Liver (tissue), 10 donors: ENCODE measurements at places on chromosomes 2 and 18.
A peak's percentile ranks its signal among the peaks of the same experiment; 100 is the strongest.

- H3K4me3 ChIP-seq: no peak overlapping the region
- no peaks in the 10 kb centered on the region for H3K36me3 ChIP-seq
Measured at GRCh38 chr2:158041400-158041799, 60.3 kb upstream of the UPP2 start.

GRCh38 chr18:58692422-58693185 is 21.3 kb downstream of the MALT1 start:
- DNase-seq: no peak
- H3K4me3 ChIP-seq: no peak overlapping the region
- no peaks in the 10 kb centered on the region for H3K27me3 ChIP-seq
- no peaks in the 10 kb centered on the region for H3K4me1 ChIP-seq

DNA sequence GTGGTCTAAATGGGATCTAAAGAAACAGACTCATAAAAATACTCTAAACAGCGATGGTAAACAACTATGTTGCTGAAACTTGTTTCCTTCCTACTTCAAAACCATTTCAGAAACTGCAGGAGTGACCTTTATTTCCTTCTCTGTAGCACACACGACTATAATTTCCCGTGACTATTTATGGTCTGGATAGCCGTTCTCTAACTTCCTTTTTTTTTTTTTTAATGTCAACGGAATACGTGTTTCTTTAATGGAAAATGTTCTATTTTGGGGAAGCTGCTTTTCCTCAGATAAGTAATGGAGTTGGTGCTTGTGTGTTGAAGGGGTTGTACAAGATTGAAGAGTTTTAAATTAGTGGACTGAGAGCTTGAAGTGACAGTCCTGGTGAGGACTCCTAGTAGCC is 224.1 kb downstream of the PHLPP1 start:
- no peak overlapping the region for H3K27ac ChIP-seq
- no peaks in the 10 kb centered on the region for H3K36me3 ChIP-seq
- H3K4me1 ChIP-seq: no peaks in the 10 kb centered on the region
- no peaks in the 10 kb centered on the region for H3K27me3 ChIP-seq
- no peak for DNase-seq

DNA sequence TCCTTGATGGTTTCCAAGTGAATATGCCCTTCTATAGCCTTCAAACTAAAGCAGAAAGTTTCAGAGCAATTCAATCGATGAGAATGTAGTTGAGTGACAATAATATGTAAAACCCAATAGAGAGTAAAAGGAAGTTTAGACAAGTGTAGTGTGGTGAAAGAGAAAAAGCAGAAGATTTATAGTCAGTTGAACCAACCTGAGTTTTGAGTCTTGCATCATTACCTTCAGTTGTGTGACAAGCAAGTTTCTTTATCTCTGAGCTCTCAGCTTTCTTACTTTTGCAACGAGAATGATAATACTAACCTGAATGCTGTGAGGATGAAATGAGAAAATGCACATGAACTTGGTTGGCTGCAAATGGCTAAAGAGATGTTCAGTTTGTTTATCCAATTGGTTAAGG is 40.6 kb upstream of the TMEM247 start:
- no peaks in the 10 kb centered on the region for H3K4me1 ChIP-seq
- DNase-seq: no peak
- no peaks in the 10 kb centered on the region for H3K36me3 ChIP-seq

- no peak overlapping the region for H3K27ac ChIP-seq
- DNase-seq: no peak
- H3K4me3 ChIP-seq: no peak overlapping the region
- H3K4me1 ChIP-seq: no peaks in the 10 kb centered on the region
Measured at GRCh38 chr18:3323900-3324299, 62.0 kb downstream of the MYL12B start.

DNA sequence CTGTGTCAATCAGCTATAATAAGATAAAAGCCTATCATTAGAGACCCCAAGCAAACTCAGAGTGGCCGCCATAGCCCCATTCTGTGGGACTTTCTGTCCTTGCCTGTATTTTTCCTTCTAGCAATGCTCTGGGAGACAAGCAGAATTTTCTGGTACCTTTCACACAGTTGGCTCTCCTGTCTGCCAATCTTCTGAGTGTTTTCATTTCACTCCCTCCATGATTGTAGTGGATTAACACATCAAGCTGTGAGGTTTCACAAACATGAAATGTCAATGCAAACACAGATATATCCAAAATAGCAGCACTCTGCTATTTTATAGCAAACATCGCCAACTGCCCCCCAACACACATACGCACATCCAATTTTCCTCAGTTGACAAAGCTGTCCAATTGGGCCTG is 64.9 kb downstream of the C1D start:
- no peak overlapping the region for H3K27ac ChIP-seq
- H3K36me3 ChIP-seq: no peaks in the 10 kb centered on the region
- no peak for DNase-seq
- H3K4me3 ChIP-seq: no peak overlapping the region

GRCh38 chr18:55524353-55525073 is 63.5 kb downstream of the TCF4 start:
- H3K27me3 ChIP-seq: no peaks in the 10 kb centered on the region
- H3K36me3 ChIP-seq: no peaks in the 10 kb centered on the region
- H3K4me1 ChIP-seq: no peaks in the 10 kb centered on the region
- no peak overlapping the region for H3K27ac ChIP-seq
- DNase-seq: no peak

GRCh38 chr2:141490886-141491285 is 639.9 kb downstream of the LRP1B start:
- no peaks in the 10 kb centered on the region for H3K27me3 ChIP-seq
- H3K4me3 ChIP-seq: no peak overlapping the region
- no peaks in the 10 kb centered on the region for H3K36me3 ChIP-seq
- H3K4me1 ChIP-seq: no peaks in the 10 kb centered on the region
- no peak for DNase-seq

DNA sequence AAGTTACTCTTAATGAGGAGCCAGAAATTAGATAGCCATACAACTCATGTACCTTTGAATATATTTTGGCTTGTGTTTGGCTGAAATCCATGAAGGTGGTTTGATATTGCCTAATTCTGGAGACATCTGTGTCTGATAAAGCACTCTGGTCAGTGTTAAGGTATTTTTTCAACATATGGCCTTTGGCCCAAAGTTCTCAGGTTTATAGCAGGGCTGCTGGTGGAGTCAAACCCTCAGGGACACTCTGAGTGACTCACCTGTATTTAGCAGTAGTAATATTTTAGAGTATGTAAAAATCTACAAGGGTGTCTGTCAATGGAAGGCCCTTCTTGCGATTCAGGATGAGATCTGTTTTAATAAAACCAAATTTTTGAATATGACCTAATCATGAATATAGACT is 666.5 kb downstream of the SLC4A3 start:
- no peak overlapping the region for H3K27ac ChIP-seq
- H3K36me3 ChIP-seq: no peaks in the 10 kb centered on the region
- DNase-seq: no peak
- H3K4me3 ChIP-seq: no peak overlapping the region
- no peaks in the 10 kb centered on the region for H3K4me1 ChIP-seq
- H3K27me3 ChIP-seq: no peaks in the 10 kb centered on the region

DNA sequence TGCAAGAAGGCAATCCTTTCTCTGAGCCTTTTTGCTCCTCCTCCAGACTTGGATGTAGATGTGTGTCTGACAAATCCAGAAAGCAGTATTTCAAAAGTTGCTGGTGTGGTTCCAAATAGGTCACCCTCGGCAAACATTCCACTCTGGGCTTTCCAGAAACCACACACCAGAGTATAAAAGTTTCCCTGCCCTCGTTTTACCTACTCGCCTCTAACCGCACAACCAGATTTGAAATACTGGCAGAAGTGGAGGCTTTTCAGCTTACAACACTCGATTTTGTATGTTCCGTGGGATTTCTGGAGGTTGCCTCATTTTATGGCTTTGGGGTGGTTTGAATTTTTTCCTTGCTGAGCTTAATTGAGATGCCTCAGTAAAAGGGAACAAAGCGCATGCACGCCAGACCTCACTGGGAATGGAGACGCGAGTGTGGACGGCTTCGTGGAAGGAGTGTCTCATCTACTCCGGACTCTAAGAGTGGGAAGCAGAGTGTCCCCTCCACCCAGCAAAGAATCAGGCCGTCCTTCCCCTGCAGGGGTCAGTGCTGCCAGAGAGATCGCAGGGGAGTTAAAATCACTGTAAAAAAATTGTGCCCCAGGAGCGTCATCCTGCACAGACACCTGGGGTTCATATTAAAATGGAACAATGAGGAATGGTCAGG is 44.0 kb upstream of the RPL31 start:
- H3K4me1 ChIP-seq: peaks cover 14% of the 10 kb centered on the region
- no peaks in the 10 kb centered on the region for H3K27me3 ChIP-seq
- H3K4me3 ChIP-seq: no peak overlapping the region
- no peaks in the 10 kb centered on the region for H3K36me3 ChIP-seq
- DNase-seq: no peak
- peak overlapping the region; percentile 76 for H3K27ac ChIP-seq

DNA sequence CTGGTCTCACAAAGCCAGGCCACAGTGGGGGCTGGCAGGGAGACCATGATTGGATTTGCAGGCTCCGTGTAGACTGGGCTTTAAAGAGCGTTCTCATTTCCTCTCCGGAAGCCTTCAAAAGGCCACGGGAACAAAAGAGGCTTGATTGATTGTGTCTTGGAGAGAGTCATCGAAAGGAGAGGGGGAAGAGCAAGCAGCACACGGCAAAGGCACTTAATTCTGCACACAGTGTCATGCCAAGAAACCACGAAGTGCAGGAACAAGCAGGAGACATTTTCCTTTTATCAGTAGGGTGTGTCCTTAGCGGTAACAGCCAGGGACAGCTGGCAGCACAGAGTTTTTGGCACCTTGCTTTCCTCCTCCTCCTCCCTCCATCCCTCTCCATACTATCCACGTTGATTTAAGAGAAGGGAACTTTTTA is 47.7 kb downstream of the GLI2 start:
- no peaks in the 10 kb centered on the region for H3K4me1 ChIP-seq
- H3K27ac ChIP-seq: no peak overlapping the region
- DNase-seq: no peak
- H3K27me3 ChIP-seq: peaks cover 5% of the 10 kb centered on the region
- no peak overlapping the region for H3K4me3 ChIP-seq
- H3K36me3 ChIP-seq: no peaks in the 10 kb centered on the region

DNA sequence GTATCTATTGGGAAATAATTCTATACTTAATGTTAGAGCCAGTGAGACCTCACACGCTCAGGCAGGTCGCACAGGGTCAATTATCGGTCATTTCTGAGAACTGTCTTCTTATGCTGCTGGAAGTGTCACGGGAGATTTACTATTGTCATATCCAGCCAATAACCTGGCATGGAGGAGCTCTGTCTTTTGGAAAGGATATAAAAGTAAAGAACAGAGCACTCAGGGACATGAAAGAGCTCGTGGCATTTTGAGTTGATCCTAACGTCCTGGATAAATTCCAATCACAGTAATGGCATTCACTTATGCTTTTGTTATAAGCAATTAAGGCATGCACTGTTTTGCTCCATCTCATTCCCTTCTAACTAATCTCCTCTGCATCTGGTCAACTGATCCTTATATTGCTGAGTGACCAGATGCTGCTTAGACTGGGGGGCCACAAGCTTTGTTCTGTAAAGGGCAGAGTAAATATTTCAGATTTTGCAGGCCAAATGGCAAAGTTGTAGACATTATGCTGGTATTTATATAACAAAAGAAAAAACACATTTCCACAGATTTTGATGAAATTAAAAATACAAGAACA is 453.5 kb upstream of the SMIM21 start:
- H3K27me3 ChIP-seq: no peaks in the 10 kb centered on the region
- no peak overlapping the region for H3K27ac ChIP-seq
- H3K36me3 ChIP-seq: no peaks in the 10 kb centered on the region
- H3K4me1 ChIP-seq: no peaks in the 10 kb centered on the region
- no peak for DNase-seq

GRCh38 chr2:238883421-238883901 is 35.6 kb downstream of the TWIST2 start:
- H3K36me3 ChIP-seq: no peaks in the 10 kb centered on the region
- no peak overlapping the region for H3K4me3 ChIP-seq
- H3K27ac ChIP-seq: no peak overlapping the region
- no peaks in the 10 kb centered on the region for H3K4me1 ChIP-seq
- H3K27me3 ChIP-seq: peaks cover 4% of the 10 kb centered on the region

DNA sequence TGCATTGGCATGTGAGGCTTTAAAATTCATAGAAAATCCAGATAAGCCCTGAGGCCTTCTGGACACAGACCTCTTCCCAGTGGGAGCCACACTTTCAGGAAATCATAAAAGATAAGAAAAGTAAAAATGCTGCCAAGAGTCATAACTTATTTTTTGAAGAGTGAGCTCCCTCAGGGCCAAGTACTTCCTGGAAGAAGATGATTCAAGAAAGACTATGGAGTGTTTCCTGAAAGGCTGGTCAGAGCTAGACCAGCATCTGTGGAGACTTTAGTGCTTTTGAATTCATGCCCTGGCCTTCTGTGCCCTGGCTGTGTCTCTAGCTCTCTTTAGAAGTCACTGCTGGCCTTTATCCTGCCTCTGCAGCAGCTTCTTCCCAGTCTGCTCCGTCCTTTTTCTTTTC is 6.4 kb upstream of the XDH start:
- DNase-seq: no peak
- peaks cover under 1% of the 10 kb centered on the region for H3K4me1 ChIP-seq

DNA sequence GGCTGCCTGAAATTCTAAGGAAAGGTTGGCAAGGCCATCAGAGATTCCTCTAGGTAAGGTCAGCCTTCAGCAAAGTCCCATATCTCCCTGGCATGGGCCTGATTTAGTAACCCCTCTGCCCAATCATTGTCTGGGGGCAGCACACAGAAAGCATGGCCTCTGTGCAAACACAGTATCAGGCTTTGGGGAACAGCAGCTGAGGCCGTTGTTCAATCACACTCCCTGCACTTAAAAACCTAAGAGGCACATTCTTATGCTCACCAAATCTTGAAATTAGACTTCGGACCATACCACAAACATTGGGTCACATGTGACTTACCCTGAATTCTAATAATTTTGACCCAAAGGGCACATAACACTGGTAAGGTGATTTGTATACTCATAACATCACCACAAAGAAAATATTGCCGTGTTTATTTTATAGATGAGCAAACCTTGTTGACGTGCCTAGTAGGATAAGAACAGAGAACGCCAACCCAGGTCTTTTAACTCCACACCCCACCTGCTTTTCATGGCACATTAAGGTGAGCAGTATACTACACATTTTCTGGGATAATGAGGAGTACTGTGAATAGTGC is 212.7 kb downstream of the HNMT start:
- H3K27ac ChIP-seq: no peak overlapping the region
- H3K4me1 ChIP-seq: no peaks in the 10 kb centered on the region
- no peaks in the 10 kb centered on the region for H3K36me3 ChIP-seq
- no peak overlapping the region for H3K4me3 ChIP-seq
- H3K27me3 ChIP-seq: no peaks in the 10 kb centered on the region
